Fibroblast of gingiva (primary cell): ENCODE measurements at places on chromosomes 4 and X.
A peak's percentile ranks its signal among the peaks of the same experiment; 100 is the strongest.

- DNase-seq: no peak
Measured at GRCh38 chrX:1336948-1337779, 579 bp downstream of the IL3RA start.

- DNase-seq: no peak
Measured at GRCh38 chrX:19728915-19729314, 158.5 kb downstream of the SH3KBP1 start.

DNA sequence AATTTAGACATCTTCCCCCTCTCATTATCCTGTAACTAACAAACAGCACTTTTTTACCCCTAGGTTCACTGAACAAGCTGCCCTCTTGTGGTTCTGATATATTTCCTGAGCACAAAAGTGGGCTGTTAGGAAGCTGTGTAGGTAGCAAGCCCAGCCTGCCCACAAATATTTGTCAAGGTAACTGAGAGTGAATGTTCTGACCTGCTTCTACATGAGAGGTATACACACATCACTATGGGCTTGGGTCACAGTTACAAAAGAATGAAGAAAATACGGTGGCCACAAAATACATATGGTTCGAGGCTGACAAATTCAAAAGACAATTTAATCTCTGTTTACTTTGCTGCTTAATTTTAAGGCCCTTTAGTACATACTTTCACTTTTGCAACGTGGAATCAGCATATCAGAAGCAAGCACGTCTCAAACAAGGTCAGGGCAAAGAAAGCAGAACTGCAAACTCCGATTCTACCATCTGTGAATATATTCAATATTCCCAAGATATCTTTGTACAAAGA is 78.7 kb downstream of the RBM47 start:
- DNase-seq: peak; percentile 28

- DNase-seq: no peak
Measured at GRCh38 chr4:144316869-144317268, 176.4 kb upstream of the GYPA start.

- DNase-seq: no peak
Measured at GRCh38 chrX:150038986-150039599, 100.8 kb upstream of the EOLA2 start.

DNA sequence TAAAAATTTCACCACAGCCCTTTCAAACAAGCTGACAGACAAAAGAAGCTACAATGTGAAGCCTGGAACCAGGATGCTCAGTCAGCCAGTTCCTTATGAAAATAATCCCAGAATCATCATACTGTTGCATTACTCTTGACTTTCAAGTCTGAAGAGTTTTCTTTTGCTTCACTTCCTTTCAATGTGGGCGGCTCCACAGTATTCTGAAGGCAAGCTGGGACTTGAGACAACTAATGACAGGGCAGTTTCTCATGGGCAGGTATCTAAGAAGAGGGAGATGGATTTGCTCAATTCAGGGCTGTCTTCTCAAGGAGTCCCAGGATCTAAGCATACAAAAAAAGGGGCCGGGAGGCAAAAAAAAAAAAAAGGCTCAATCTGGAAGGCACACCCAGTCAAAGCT is 173.4 kb downstream of the PAPSS1 start:
- DNase-seq: no peak

- DNase-seq: no peak
Measured at GRCh38 chr4:11072463-11072862, 356.2 kb downstream of the HS3ST1 start.

- no peak for DNase-seq
Measured at GRCh38 chrX:111645607-111646006, 35.4 kb upstream of the ALG13 start.

DNA sequence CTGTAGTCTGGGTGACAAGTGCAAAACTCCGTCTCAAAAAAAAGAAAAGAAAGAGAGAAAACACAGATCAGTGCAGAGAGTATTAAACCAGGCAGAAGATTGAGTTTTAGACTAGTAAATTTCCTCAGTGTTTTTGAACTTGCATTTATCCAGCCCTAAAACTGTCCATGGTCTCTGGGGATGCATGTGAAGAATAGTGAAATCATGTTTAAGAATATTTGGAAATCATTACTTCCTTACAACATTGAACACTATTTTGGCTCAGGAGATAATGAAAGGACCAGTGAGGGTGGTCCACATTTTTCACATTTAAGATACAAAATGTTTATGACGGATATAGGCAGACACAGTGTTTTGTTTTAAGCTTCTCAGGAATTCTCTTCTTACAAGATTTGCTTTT is 195.8 kb upstream of the RASGEF1B start:
- no peak for DNase-seq

GRCh38 chrX:69062493-69062892 is 102.8 kb downstream of the PJA1 start:
- no peak for DNase-seq

GRCh38 chrX:70456256-70456655 is 11.6 kb downstream of the DLG3 start:
- no peak for DNase-seq

DNA sequence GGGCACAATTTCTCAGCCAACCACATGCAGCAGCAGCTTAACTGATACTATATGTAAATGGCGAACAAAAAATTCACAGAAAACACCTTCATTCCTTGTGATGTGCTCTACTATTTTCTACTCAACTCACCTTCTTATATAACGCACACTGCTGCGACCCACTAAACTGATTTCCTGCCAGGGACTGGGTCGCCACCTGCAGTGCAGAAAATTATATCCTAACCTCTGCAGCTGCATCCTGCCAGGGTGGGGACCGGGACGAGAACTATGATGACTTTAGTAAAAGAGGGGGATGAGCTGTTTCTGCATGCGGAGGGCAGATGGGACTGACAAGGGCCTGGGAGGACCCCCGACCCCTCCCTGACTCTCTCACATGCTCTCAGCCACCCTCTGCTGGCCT is 27.4 kb downstream of the ABLIM2 start:
- DNase-seq: no peak

GRCh38 chr4:169952236-169953002 is 73.8 kb downstream of the MFAP3L start:
- DNase-seq: no peak

DNA sequence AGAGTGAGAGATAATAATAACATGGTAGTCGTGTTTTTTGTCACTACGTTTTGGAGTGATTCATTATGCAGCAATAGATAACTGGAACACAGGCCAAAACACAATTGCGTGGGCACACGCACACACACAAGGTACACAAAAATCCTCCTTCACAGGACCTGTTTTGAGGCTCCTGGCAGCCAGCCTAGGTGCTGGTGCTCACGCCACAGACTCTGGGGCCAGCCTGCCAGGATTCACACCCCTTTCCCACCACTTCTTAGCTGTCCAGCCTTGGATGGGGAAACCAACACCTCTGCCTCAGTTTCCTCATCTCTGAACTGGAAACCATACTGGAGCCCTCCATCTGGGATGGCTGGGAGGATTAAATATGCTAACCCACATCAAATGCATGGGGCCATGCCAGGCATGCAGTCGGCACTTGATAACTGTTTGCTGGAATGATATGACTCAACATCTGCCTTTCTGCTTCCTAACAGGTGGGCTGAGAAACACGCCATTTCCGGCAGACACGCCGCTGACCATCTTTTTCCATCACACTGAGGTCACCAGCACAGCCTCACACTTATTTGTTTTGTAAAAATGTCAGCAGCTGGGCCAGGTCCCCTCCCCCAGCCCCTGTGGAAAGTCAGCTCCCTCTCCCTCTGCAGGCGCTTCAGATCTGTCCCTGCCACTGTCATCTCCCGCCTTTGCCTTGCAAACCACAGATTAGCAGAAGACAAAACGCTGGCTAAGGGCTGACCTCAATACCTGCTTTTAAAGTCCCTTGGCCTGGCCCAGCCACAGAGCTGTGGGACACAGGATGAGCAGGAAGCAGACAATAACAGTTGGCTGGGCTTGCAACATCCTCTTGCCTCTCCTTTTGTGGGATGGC is 237.5 kb downstream of the BCOR start:
- DNase-seq: no peak

- no peak for DNase-seq
Measured at GRCh38 chrX:150874448-150874847, 24.0 kb downstream of the CD99L2 start.

DNA sequence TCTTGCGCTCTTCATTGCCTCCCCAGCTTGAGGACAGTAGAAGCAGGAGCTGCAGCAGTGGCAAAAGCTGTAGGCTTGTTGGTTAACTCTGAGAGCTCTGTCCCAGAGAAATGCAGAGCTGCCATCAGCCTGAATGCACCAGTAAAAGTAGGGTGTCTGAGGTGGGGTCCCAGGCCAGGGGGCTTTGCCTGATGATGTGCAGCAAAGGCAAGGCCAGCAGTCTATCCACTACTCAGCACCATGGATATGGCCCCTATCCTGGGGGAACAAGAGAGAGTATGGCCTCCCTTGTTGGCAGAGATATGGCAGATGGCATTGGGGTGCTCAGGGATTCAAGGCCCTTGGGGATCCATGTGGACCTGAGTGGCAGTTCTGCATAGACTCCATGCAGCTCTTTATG is 180.2 kb downstream of the HMGN5 start:
- no peak for DNase-seq

- no peak for DNase-seq
Measured at GRCh38 chr4:3802571-3803474, 36.6 kb downstream of the ADRA2C start.

GRCh38 chr4:152325831-152326230 is 210.1 kb downstream of the FBXW7 start:
- no peak for DNase-seq

DNA sequence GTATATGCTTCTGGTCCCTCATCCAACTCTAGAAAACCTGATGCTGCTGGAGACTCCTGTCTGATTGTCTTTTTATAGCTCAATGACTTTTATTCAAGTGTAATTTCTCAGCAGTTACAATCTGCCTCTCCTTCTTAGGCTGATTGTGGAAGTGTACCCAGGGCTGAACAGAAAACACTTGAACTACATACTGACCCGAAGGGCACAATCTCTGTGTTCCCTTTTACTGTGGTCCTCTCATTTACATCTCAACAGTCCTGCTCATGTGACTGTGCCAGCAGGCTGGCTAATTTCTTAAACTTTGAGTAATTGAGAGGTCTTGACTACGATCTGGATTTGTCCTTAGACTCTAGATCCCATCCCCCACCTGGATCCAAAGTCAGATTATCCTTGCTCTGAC is 863.4 kb downstream of the PDHA2 start:
- no peak for DNase-seq

GRCh38 chrX:139120760-139121159 is 409.2 kb upstream of the FGF13 start:
- DNase-seq: no peak

DNA sequence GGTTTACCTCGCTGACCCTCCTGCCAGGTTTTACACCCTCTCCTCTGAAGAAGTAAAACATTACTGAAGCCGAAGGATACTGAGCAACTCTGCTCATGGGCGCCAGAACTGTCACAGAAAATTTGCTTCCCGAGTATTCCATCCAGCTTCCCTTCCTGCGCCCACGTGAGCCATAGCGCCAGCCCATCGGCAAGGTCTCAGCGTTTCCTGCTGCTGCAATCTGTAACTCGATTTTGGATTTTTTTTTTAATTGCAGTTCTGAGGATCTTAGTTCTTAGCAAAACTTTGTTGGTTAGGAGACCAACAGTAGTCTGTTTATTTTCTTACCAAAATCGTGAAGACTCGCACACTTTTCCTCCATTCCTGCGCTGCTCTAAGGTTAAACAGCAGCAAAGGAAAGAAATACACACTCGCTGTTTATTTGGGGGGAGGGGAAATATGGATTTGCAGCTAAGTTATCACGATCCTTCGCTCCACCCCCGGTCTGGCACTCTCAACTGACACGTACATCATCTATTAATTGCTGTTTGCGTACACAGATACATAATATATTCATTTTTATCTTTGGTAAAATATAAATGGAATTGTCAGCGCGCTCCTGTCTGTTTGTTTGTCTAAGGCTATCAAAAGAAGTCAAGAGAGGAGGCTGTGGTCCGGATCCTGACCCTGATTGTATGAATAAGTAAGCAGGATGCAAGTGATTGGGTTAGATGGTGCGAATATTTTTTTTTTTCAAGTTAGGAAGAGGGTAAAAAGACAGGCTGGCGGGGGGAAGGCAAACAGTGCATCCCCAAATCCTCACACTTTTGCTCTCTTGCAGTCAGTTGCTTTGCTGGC is at the start of gene TLL1:
TSS of gene TLL1 (plus strand) at position 777 of the 837 bp plus-strand sequence. CDS start 668 bp downstream, outside the sequence.
- DNase-seq: no peak

DNA sequence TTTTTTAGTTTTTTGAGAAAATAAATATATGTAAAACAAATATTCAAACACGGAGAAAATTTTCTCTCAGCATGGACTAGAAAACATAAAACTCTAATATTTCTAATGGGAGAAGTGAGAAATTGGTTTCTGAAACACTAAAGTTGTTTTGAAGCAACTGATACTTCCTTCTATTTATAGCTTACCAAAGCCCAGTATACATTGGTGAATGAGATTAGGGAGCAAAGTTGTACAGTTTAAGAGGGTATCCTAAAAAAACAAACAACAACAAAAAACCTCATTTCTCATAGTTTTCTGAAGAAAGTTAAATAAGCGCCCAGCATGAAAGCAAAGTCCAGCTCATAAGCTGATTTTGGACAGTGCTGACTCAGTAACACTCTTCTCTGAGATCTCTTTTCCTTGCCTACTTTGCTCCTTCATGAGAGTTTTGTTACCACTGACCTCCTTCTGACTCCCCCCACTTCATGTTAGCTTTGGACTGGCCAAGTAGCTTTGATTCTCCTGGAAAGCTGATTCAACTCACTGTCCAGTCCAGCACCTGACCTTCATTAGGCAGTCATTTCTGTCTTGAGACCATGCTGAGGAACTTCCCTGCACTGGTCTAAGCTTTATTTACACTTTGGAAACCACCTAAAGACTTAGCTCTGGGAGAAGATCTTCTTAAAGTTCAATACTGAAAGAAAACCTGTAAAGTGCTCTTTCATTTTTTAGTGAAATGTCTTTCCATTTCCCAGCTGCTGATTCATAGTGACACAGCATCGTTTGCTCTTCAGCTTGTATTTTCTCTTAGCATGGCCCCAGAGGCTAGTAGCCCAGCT is 21.8 kb upstream of the P2RY10 start:
- no peak for DNase-seq

DNA sequence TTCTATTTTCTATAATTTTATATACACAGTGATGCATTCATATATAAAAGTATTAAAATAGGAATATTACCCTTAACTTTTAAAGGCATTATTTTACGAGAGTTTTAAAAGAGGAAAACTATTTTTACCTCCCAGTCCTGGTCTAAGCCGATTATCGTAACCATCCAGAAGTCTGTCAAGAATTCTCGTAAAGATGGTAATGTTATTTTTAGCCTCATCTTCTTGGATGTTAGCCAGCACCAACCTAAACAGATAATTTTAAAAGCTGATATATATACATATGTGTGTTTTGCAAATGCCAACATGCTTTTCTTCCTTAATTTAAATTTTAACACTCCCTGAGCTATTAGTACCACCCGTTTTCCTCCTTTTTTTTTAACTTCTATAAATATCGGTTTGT is 4.0 kb downstream of the GABRA2 start:
- DNase-seq: no peak
